Pons (tissue), 1 donor: ENCODE measurements at places on chromosomes 6 and 20.

GRCh38 chr6:100459592-100460184 is 5.0 kb downstream of the SIM1 start:
- no peak for DNase-seq

GRCh38 chr6:168007592-168008338 is 10.3 kb downstream of the KIF25 start:
- no peak for DNase-seq

DNA sequence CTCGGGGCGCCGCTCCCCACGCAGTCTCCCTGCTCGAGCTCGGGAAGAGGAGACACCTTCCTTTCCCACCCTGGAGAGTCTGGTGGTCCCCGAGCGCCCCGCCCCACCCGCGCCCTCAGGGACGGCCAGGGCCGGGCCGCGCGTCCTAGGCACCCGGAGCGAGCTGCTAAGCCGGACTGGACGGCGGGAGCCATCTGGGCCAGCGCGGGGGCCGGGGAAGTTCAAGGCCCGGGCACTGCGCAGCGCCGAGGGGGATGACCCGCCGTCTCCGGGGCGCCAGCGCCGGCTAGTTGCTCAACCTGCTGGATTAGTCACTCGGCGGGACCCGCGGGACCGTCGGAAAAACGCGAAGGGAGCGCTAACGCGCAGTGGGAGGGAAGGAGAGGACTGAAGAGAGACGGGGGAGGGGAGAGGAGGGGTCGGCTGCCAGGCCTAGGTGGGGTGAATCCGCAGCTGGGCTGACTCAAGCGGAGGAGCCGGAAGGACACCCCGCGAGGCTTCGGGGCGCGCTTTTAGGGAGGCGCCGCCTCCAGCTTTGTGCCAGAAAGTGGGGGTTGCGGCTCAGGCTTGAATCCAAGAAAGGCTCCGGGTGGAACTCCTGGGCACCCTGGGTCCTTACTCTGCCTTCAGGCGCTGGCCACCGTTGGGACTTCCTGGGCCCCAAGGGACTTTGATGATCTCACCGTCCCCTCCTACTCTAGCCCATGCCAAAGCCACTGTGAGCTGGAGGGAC is 75.7 kb upstream of the FOXP4 start:
- DNase-seq = no peak

DNA sequence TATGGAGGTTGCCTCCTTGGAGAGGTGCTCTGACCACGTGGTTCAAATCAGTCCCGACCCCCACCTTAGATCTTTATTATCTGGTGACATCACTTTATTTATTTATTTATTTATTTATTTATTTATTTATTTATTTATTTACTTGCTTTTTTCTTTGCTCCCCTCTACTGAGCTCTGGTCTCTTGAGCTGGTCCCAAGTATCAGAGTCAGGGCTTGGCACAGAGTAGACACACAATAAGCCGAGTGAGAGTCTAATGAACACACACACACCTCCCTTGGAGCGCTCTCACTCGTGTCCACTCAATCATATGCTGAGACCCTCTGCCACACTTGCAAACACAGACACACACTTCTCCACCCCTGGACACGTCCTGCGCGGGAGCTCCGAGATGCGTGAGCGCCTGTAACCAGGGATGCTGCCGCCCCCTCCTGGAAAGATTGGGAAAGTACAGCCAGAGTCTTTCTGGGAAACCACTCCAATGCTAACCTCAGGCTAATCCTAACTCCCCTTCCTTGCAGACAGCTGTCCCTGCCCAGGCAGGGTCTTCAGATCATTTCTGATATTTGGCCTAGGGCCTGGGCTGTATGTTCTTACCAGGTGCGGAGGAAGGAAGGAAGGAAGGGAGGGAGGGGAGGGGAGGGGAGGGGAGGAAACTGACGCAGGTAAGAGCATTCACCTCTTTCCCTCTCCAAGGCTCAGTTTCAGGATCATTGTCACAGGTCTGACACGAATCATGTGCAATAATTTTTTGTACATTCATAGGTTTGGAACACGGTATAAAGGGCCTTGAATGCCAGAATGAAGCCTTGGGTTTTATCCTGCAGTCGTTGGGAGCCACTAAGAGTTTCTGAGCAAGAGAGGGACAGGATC is 70.9 kb downstream of the STK35 start:
- peak; percentile 69 for DNase-seq

- no peak for DNase-seq
Measured at GRCh38 chr20:3783511-3784195, 2.4 kb upstream of the SPEF1 start.

GRCh38 chr20:3687655-3688054 is 5.8 kb upstream of the ADAM33 start:
- DNase-seq = peak; percentile 46

GRCh38 chr20:49843139-49843538 is 30.5 kb downstream of the SLC9A8 start:
- no peak for DNase-seq

DNA sequence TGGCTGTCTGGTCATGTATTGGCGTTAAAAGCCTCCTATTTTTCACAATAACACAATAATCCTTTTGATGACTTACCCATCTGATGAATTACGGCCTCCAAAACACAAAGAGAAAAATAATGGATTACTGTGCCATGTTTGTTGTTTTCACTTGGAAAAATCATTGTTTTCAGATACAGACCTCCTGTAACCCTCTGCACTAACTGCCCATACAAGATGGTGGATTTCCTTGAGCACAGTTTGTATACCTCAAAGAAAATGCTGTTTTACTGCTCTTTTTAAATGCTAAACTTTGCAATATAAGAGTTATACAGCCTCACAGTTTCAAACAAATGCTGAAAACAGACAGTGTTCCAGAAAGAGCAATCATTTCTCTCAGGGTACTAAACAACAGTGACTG is 61.0 kb downstream of the SMLR1 start:
- peak; percentile 81 for DNase-seq

GRCh38 chr20:39264506-39265172 is 302.5 kb downstream of the DHX35 start:
- DNase-seq = peak; percentile 53

GRCh38 chr6:137286916-137287315 is 67.7 kb upstream of the IFNGR1 start:
- DNase-seq = no peak

DNA sequence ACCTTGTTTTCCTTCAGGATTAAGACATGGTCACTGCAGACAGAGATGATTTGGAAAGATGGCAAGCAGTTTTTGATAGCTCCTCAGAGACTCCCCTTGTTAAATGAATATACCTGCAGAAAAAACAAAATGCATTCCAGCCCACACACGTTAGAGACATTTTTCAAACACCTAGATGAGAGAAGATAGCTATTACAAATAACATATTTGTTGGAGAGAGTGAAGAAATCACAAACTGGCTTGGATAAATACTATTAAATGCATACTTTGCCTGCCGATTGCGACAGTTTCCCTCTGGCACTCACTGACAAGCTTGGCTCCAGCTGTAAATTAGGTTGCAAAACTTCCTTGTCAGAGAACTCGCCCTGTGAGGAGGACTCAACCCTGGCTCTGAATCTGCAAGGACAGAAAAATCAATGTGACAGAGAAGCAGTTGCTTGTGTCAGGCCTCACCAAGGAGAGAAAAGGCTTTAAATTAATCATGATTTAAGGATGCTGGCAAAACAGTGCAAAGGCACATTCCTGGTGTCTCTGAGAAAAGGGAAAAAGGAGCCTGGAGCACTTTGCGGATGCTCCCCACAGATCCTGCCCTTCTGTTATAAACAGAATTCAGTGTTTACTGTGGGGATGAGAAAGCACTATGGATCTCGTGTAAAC is 423.7 kb upstream of the MARCKS start:
- DNase-seq = peak; percentile 13

GRCh38 chr20:23583526-23583925 is 15.2 kb upstream of the CST9L start:
- DNase-seq = no peak

- DNase-seq = no peak
Measured at GRCh38 chr6:100296810-100297544, 167.7 kb downstream of the SIM1 start.

GRCh38 chr6:144285798-144286502 is 815 bp downstream of the UTRN start:
- DNase-seq = no peak

DNA sequence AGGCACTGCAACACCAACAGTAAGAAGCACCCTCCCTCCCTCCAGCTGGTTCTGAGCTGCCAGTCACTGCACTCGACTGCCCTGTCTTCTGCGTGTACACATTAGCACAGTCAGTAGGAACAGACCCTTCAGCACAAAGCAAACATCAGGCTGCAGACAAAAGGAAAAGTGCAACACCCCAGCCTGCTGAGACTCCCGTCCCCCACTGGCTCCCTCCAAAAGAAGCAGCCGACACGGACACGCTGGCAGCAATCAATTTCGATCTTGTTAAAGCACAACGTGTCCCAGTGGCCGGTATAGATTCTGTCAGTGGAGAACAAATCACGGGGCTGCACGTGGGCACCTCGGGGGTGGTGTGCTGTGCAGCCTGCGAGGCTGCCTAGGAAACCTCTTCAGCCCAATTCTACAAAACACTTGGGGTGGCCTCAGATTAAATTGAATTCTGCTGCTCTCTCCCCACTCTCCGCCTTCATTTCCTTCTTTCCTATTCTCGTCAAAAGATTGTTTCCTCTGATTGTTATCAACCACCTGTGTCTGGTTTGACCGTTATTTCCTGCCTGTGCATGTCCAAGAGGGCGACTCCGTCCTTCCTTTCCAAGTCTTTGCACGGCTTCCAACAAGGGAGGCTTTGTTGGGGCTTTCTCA is 38.7 kb downstream of the TRAF3IP2 start:
- DNase-seq = peak; percentile 58

- DNase-seq = no peak
Measured at GRCh38 chr20:61203320-61203719, 48.7 kb upstream of the CDH4 start.

DNA sequence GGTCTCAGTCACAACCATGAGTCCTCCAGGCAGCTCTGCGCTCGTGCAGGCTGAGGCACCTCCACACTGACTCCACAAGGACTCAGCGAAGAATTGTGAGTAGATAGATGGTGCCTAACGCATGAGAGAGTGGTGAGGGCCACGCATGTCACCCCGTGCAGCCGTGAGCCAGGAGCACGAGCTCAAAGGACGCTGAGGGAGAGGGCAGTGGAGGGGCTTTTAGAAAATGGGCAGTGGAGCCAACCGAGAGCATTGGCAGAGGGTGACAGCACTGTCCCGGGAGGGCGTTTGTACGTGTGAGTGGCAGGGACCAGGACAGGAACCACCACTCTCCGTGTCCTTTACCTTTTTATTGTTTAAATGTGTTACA is 105.6 kb downstream of the PSMB1 start:
- DNase-seq = no peak

- DNase-seq = no peak
Measured at GRCh38 chr20:51050531-51051075, 27.7 kb upstream of the KCNG1 start.

GRCh38 chr6:45815466-45816125 is 200.1 kb downstream of the CLIC5 start:
- no peak for DNase-seq

DNA sequence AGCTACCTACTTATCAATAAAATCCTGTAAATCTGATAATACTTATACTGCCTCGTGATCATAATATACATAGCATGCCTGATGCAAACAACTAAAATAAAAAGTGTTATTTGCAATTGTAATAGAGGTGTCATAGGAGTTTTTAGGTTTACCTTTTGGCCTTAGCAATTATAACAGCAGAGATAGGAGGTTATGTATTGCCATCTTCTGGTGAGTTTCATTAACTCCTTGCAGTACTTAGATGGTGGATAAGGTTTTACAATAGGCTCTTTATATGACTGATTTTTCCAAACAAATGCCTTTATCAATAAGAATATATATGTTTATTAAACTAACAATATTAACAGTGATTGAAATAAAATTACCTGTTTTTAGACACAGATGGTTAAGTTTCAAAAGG is 27.8 kb upstream of the MYCT1 start:
- DNase-seq = peak; percentile 15

DNA sequence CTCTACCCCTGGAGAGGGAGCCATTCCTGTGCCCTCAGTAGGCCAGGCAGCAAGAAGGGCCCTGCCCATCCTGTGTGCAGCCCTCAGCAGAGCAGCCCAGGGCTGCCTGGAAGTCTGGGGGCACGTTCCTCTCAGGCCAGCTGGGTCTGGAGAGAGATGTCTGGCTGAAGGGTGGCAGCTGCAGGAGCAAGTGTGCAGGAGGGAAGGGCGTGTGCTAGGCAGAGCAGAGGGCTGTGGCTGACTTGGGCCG is 62.7 kb downstream of the NOL4L start:
- no peak for DNase-seq

DNA sequence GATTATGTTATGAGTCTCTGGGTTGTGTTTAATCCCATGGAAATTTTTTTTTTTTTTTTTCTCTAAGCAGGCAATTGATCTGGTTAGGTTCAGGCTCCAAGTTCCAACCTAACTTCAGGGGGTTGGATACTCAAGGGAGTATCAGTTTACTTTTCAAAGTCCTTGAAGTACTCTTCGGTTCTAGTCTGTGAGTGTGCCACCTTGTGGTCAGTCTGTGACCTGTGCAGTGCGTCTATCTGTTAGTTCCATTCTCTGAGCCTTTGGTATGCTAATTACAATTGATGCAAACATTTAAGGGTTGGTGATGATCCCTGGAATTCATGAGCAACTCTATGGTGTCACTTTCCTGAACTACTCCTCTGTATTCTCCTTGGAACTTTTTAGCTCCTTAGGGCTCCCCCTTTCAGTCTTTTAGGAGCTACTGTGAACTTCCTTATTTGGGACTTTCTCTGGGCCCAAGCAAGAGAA is 342.0 kb downstream of the SOX4 start:
- DNase-seq = no peak

DNA sequence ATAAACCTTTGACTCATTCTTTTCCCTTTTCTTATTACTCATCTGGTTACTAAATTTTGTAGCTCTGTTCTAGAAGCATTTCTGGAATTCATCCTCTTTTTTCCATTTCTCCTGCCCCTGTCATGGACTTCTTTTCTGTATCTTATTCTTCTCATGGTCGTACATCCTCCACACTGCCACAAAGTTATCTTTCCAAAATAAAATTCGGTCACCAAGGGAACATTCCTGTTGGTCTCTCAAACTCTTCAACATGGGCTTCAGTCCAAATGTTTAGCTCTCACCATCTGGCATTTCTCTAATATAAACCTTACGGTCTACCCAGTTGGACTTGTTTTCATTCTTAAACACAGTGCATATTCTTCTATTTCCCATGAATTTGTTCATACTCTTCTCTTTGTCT is 428.8 kb upstream of the ID4 start:
- no peak for DNase-seq

- no peak for DNase-seq
Measured at GRCh38 chr6:152209211-152209610, 401.7 kb downstream of the ESR1 start.

- DNase-seq = no peak
Measured at GRCh38 chr6:88499436-88499835, 333.3 kb upstream of the CNR1 start.

DNA sequence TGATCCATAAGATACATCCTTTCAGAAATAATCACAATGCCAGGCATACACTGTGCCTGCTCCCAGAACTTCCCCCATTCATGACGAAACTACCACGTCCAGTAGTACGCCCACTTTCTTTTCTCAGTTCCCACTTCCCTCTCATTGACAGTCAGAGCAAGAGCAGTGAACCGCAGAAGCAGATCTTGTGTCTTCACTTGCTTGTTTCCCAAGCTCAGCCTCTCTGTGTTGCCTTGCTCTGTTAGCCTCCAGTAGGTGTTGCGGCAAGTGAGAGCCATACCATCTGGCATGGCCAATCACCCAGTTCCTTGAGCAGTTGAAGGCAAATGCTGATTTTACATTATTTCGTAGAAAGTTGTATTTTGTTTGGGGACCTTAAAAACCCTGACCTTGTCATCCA is 11.7 kb downstream of the UST start:
- DNase-seq = peak; percentile 91
